Stimulated activated naive CD4-positive, alpha-beta T cell (primary cell): ENCODE measurements at places on chromosomes 16 and 17.

GRCh38 chr17:78239489-78239931 lies 8.1 kb downstream of the TMEM235 start:
- DNase-seq: no peak

GRCh38 chr16:17392857-17393692 lies 77.7 kb downstream of the XYLT1 start:
- DNase-seq: no peak

GRCh38 chr16:22871861-22872260 lies 57.9 kb downstream of the HS3ST2 start:
- no peak for DNase-seq

GRCh38 chr16:27270349-27270748 lies 1.8 kb upstream of the NSMCE1 start:
- no peak for DNase-seq

DNA sequence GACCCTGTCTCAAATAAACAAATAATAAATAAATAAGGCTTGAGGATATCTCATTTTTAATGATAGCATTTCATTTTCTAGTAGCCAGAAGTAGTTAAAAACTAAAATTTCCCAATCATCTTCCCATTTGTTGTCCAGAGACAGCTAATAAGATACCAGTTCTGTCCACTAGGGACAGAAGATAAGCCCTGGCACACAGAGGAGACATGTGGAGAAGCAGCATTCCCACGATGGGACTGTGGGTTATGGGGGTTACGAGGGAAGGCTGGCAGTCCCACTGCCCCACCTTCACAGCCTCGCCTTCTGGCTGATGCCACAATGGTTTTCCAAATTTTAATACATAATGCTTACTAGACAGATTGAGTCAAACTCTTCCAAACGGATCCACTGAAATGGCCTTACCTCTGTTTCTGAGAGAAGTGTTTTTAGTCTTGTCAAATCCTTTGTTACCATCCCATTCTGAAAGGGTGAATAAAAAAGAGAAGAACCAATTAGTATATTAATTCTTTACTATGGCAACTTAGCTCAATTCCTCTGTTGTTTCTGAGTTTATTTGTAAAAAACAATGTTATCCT lies 44.2 kb downstream of the HELZ start:
- DNase-seq: no peak

- no peak for DNase-seq
Observed at GRCh38 chr17:12287953-12288352, 267.3 kb downstream of the MAP2K4 start.

DNA sequence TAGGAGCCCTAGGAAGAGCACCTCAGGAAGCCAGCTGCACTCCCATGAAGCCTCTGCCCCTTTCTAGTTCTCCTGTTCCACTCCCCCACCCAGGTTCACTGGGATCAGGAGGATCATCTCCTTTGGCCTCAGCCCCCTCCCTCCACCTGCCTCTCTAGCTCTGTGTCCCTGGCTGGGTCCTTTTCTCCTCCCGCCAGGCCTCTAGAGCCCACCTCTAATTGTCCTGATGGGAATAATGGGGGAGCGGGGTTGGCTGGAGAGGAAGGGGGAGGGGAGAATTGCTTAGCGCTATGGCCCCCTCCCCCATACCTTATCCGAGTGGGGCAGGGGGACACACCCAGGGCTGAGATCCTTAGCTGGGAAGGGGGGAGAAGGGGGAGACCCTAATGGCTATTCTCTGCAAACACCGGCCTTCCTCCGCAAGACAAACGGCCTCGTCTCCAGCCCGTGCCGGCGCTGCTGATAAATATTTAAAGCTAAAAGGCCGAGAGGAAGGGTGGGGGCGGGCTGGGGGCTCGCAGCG lies 997 bp downstream of the HOXB7 start:
- no peak for DNase-seq

- DNase-seq: no peak
Observed at GRCh38 chr16:5490499-5490898, 392.9 kb upstream of the EEF2KMT start.

GRCh38 chr17:77444984-77445759 lies 304.4 kb downstream of the SEC14L1 start:
- DNase-seq: peak; percentile 77

GRCh38 chr17:82966415-82966814 lies 113.0 kb upstream of the METRNL start:
- no peak for DNase-seq

DNA sequence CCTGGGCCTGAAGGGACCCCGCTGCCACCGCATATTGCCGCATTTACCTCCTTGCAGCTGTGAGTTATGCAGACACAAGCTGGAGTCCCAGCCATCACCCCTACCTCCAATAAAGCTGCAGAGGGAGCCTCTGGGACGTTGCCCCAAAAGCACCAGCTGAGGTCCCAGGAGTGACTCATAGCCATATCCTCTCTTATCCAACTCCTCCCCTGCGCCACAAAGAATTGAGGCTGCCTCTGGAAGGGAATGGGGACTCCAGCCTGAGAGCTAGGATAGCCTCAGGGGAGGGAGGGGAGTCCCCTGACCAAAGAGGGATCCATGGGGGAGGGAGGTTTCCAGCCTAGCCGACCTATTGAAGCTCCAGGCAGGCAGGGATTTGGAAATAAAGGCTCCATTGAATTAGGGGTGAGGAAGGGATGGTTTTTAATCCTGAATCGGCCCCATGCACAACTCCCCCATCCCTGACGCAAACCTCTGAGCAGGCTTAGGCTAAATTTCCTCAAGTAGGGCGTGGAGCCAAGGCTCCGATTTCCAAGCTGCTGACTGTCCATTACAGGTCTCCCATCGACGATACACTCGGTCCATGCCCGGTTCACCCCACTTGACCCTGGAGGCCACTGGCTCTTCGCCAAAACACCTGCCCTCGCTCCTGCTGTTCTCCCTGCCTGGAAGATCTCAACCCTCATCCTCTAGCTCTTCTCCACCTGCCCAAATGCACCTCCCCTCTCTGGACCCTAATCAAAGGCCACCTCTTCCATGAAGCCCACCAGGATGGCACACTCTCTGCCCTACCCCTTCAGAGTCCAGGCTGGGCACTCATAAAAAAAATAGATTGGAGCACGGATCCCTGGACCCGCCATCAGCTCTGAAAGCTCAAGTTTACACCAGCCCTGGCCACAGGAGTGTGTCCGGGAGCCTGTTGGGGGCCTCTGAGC lies 27.5 kb downstream of the PIMREG start:
- no peak for DNase-seq

- DNase-seq: no peak
Observed at GRCh38 chr17:57035971-57036481, 49.0 kb upstream of the AKAP1 start.

DNA sequence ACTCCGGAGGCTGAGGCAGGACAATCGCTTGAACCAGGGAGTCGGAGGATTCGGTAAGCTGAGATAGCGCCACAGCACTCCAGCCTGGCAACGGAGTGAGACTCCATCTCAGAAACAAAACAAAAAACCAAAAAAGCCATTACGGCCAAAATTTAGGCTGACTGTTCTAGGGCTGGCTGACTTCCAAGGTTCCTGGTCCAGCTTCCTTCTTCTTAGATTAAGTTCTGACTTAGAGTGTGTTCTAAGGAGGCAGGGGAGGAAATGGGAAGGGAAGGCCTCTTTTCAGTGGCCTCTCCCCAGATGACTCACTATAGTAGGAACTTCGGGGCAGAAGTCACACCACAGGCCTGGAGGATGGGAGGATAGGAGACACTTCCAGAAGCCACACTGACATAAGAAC lies 27.7 kb upstream of the CLEC18B start:
- DNase-seq: no peak

GRCh38 chr16:14509055-14509454 lies 121.0 kb downstream of the PARN start:
- DNase-seq: no peak

DNA sequence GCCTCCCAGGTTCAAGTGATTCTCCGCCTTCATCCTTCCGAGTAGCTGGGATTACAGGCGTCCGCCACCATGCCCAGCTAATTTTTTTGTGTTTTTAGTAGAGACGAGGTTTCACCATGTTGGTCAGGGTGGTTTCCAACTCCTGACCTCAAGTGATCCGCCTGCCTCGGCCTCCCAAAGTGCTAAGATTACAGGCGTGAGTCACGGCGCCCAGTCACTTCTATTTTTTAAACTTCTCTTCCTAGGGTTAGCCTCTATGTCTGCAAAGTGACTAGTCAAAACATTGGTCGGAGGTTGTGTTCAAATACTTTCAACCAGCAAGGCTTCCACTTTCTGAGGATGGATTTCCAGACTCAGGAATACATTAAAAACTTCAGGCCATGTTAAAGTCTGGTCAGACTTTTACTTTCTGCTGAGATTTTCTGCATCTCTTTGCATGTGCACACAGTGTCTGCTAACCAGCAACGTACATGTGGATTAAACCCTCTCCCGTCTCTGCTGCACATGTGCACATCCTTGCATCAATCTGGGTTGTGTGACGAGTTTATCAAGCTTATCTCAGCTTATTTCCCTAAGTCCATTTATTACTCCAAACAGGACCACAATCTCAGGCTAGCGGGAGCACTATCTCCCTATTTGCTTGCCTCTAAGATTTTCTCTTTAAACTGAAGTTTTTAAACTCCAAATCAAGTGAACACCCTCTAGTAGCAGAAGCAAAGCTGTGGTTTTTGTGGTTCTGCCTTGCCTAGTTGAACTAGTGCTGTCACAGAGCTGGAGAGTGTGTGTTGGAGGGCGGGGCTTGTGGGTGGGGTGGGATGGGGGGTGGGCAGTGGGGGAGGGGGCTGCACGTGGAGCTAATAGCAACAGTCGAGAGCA lies 525.2 kb upstream of the GOT2 start:
- DNase-seq: no peak
